CD4-positive, alpha-beta T cell treated with Interleukin-1 beta for 1 hour (primary cell): ENCODE measurements at places on chromosomes 5 and 9.
A peak's percentile ranks its signal among the peaks of the same experiment; 100 is the strongest.

DNA sequence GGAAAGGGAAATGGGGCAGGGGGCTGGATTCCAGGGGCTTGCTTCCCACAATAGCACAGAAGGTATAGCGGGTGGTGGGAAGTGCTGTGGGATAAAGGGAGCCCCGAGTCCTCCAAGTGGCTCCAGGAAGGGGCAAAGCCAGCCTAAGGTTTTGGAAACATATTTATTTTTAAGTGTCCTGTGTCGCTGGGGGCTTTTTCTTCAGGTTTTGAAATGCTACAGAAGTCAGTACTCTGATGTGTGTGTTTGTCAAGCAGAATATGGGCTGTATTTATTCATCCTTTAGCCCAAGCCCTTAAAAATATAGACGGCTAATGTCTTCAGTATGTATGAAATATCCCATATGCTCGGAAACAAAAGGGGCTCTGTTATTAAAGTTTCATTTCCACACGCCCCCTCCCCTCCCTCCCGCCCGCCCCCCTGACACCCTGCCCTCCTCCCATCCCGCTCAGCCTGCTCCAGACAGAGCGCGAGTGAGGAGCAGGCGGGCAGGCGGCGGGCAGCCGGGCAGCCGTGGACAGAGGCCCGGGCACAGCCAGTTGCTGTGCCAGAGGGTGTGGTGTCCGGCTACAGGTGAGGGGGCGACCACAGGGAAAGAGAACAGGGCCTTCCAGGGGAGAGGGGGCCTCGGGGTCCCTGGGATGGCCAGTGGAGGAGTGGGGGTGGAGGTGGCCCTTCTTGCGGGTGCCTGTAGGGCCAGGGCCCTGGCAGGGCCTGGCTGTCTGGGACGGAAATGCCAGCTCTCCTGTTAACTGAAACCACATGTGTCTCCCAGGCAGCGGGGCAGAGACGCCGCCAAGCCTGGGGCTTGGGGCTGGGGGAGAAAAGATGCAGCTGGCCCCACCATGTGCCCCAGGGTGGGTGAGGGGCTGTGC, 39.6 kb upstream of the SYNPO start:
- DNase-seq, result no peak

- no peak for DNase-seq
These were observed 149.9 kb downstream of the ISOC1 start for GRCh38 chr5:129244478-129244877.

GRCh38 chr5:127684726-127685467, 18.3 kb upstream of the CCDC192 start:
- no peak for DNase-seq

DNA sequence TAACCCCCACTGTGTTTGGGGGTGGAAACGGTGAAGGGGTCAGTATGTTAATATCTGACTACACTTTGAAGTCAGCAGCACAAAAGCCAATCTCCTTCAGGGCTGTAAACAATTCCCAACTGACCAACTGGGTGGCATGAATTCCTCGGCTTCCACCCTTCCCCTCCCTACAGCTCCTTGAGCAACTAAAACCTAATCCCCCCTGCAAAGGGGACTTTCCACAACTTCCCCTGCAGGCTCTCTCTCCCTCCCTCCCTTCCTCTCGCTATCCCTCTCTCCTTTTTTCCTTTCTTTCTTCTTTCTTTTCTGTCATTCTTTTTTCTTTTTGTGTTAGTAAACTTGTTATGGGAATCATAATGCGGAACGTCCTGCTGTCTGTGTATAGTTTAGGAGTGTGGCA, 65.1 kb upstream of the PTCH1 start:
- DNase-seq, result no peak

DNA sequence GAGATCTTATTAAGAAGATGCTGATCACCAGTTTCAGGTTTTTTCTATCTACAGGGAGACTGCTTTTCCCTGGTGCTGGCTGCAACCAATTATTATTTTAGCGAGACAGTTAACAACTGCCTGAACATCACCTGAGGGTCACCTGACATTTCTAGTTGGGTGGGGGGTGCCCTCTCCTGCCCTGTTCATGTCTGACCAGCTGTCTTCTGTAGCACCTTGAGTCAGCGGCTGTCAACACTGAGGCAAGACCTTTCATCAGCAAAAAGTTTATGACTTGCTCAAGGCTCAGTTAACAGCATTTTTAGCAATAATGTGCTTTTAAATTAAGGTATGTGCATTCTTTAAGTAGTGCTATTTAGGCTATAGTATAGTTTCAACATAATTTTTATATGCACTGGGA, 58.0 kb downstream of the ADCY2 start:
- no peak for DNase-seq

DNA sequence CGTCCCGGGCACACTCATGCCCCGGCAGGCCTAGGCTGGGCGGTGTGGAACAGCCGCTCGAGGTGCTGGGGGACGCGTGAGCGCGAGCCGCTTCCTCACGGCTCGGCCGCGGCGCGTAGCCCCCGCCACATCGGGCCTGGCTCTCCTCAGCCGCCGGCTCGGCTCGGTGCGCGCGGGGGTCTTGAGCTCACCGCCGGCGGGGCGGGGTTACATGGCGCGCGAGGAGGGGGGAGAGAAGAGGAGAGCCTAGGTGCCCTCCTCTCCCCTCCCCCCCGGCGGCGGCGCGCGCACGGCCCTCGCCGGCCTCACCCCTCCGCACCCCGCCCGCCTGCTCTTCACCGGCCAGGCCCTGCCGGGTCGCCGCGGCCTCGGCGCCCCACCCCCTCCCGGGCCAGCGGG, 7.7 kb downstream of the RANBP6 start:
- DNase-seq, result peak; percentile 81
